Right lung (tissue), 10 donors: ENCODE measurements at places on chromosomes 3 and 15. TPM values are rescaled to one million over a fixed set of nuclear protein-coding genes. Genes with fewer than 3 reads are reported as not detected.

The ZBTB11 gene
- polyA plus RNA-seq: 28.3 TPM

- DNase-seq: no peak
Measured at GRCh38 chr3:852033-852432, 240.8 kb upstream of the CNTN6 start.

The SCG3 gene
- polyA plus RNA-seq: 1.2 TPM

DNA sequence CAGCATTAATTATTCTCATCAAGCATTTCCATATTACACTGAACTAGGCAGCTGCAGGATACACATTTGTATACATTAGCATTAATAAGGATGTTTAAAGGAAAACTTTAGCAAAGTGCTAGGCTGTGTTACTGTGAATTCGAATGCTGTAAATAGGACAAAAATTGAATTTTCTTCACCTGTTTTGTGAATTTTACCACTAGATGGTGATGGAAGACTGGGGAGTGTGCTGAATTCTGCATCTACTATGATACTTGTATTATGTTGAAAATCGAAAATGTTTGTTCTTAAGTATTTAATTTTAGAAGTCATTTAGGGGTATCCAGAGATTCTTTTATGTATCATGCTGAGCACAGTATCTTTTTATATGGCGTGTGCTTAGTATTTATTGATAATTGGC lies 12.3 kb upstream of the P2RY14 start:
- DNase-seq: no peak

DNA sequence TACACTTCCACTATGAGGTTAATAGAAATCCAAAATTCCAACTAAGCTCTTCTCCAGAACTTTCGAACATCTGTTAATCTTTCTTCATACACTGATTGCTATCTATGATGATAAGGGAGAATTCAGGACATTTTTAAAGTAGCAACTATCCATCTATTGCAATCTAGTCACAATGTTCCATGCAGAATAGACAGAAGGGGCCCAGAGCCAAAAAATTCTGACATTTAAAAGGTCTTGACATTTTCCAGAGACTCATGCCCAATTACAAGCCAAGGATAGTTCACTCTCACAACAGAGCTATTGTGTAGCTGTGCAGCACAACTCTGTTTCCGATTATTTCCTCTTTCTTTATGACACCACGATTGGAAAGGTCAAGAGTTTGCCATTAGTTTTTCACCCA lies 999.7 kb upstream of the ALCAM start:
- no peak for DNase-seq

- DNase-seq: no peak
Measured at GRCh38 chr3:45252826-45253225, 26.7 kb upstream of the TMEM158 start.

DNA sequence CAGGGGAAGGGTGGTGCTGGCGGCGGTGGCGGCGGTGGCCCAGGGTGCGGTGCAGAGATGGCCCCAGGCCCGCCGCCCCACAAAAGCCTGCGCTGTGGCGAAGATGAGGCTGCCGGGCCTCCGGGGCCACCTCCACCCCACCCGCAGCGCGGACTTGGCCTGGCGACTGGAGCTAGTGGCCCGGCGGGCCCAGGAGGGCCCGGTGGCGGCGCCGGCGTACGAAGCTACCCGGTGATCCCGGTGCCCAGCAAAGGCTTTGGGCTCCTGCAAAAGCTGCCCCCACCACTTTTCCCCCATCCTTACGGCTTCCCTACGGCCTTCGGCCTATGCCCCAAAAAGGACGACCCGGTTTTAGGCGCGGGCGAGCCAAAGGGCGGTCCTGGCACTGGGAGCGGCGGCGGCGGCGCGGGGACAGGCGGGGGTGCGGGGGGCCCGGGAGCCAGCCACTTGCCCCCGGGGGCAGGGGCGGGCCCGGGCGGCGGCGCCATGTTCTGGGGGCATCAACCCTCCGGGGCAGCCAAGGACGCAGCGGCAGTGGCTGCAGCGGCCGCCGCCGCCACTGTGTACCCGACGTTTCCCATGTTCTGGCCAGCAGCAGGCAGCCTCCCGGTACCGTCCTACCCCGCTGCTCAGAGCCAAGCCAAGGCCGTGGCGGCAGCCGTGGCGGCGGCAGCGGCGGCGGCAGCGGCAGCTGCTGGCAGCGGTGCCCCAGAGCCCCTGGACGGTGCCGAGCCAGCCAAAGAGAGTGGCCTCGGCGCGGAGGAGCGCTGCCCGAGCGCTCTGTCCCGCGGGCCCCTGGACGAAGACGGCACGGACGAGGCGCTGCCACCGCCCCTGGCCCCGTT lies 1.6 kb downstream of the SKOR1 start:
- DNase-seq: no peak

GRCh38 chr3:30048431-30048830 lies 558.0 kb upstream of the TGFBR2 start:
- no peak for DNase-seq

DNA sequence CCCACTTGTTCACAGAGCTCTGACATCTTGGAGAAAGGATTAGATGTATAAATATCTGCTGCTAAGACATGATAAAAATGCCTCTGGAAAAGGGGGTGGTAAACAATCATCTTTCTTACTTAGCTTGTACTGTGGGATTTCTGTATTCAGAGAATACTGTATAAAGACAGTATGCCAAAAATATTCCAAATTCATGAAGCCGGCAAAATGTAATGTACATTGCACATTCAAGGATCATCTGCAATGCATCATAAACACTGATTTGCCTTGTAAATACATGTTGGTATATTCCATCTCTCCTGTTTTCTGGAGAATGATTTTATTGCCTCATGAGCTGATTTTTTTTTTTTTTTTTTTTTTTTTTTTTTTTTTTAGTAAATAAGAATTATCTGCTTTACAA lies 355.3 kb downstream of the ROBO1 start:
- DNase-seq: no peak

The MKRN2OS gene
- 1.3 TPM for polyA plus RNA-seq

DNA sequence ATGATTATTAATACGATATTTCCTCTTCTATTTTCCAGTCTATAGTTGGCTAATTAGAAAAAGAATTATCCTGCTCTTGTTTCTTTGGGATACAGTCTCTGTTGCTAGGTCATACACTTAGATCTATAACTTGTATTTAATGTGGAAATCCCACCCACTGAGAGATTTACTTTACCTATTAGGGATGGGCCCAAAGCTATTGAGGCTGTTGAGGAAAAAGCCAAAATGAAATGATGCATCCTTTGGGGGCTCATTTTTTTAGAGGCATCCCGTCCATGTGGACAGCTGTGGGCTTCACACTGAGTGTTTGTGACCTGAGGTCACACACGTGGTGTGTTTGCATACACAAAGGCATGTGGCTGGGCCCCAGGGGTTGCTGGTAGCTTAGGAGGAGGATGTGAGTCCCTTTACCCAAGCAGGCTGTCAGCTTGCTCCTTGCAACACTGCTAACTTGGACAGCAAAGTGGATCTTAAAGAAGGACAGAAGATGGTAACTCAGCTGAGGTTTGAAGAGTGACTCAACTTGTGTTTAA lies 477.4 kb downstream of the AGBL1 start:
- no peak for DNase-seq

- DNase-seq: no peak
Measured at GRCh38 chr15:69949485-69949884, 148.2 kb downstream of the TLE3 start.
